ENCODE measurements at places on chromosomes 11 and 22. TPM values are rescaled to one million over a fixed set of nuclear protein-coding genes. Genes with fewer than 3 reads are reported as not detected.

GRCh38 chr11:108958368-108959104 lies 293.7 kb downstream of the DDX10 start:
- no peak for DNase-seq

DNA sequence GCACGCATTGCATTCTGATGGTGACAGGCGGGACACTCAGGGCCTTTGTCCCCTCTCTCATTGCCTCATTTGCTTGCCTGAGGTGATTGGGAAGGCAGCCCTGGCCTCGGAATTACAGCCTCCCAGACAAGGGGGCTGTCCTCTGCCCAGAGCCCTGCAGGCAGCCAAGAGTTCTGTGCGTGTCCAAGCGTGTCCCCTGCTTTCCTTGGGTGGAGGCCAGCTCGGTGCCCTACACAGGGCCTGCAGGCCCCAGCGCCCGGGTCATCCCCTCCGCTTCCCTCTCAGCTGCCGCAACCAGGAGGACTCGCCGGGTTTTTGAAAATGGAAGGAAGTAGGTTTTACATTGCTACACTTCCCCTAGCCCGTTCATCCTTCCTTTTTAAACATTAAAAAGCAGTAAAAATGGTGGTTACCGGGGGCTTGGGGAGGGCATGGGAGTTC lies 1.9 kb downstream of the GRAMD4 start:
- DNase-seq: no peak

C11orf42 gene
- not detected for total RNA-seq

- no peak for DNase-seq
Measured at GRCh38 chr22:17982572-17983141, 41.7 kb downstream of the MICAL3 start.

MRGPRF gene
- total RNA-seq: not detected

ASRGL1 gene
- 6.1 TPM for total RNA-seq

OR6X1 gene
- not detected for total RNA-seq

DNA sequence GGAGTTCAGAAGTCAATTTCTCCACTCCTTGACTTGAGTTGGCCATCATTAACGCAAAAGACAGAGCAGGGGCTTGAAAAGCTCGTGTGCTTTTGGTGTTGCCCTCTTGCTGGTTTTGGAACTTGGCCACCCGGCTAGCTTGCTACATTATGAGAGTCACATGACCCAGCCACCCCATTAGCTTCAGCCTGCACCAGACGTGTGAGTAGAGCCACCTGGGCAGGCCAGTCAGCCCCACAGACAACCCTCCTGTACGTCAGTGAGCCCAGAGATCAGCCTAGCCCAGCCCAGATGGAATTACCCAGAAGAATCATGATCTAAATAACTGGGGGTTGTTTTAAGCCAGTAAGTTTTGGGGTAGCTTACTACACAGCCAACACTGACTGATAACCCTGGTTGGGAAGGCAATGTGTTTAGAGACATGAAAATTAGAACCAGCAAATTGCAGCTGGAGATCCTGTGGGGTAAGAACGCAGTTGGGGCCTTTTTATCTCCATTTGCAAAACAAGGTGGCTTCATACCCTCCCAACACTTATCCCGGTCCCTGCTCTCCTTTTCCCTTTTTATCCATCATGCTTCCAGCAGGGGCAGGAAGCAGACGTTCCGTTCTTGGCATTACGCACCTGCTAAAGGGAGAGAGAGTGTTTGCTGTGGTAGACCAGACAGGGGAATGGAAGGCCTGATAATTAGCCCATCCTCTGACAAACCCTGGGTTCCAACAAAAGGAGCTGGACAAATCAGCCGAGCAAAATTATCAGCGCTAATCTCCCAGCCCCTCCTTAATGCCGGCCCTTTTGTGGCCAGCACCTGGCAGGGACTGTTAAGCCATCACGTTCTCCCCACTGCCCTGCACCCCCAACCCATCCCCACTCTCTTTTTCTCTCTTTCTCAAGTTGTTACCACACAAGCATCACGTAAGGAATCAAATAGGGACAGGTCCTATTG lies 548.7 kb upstream of the CADM1 start:
- no peak for DNase-seq

AGBL2 gene
- 2.9 TPM for total RNA-seq

- peak; percentile 27 for DNase-seq
Measured at GRCh38 chr11:134364261-134364660, 32.5 kb downstream of the GLB1L2 start.

DNA sequence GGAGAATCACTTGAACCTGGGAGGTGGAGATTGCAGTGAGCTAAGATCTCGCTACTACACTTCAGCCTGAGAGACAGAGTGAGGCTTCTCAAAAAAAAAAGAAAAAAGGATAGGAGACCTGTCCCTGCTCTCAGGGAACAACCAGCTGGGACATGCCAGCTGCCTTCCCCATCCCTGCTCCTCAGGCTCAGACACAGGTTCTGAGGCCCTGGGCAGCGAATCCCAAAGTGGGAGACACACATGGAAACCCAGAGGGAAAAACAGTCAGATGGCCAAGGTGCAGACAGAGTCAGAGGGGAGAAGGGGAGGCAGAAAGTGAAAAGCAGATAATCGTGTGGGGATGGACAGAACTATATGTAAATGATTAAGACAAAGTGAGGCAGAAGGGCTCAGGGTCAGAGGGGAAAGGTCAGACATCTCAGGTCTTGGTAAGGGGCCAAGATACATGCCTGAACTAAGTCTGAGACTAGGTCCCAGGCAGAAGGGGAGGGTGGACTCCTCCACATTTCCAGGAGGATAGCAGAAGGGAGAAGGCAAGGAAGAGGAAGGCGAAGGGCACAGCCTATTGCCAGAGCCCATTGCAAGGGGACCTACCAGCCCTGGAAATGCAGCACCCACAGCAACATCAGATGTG lies 14.2 kb downstream of the STARD10 start:
- DNase-seq: no peak

- DNase-seq: no peak
Measured at GRCh38 chr11:46003572-46003971, 81.1 kb downstream of the LARGE2 start.

DNA sequence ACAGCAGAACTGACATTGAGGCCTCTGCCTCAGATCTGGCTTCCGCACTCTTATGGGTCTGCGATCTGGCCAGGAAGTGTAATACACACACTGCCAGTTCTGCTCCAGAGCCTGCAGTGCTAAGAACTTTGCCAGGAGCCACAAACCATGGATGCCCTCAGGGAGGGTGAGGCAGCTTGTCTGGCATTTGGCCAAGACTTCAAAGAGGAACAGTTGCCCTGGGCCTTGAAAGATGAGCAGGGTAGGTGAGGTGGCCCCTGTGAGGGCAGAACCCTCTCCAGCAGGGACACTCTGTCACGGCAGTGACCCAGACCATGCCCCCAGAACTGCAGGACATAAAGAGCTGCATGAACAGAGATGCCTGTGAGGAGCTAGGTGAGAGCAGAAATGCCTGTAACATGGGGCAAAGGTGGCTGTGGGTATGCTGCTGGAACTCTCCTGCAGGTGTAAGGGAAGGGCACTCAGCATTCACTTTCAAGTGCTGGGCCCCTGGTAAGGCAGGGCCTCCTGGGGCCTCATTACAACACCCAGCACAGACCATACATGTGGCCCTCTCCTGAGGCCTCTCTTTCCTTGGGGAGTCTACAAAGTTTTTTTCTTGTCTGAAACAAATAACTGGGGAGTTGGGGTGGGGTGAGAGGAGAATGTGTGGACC lies 47.3 kb downstream of the NEU3 start:
- no peak for DNase-seq

PIH1D2 gene
- total RNA-seq: 0.57 TPM

PARVA gene
- total RNA-seq: 0.07 TPM

- no peak for DNase-seq
Measured at GRCh38 chr11:45857961-45858474, 10.7 kb downstream of the CRY2 start.
